Naive thymus-derived CD4-positive, alpha-beta T cell (primary cell): ENCODE measurements at places on chromosomes 4 and X. TPM values are rescaled to one million over a fixed set of nuclear protein-coding genes. Genes with fewer than 3 reads are reported as not detected.

- no peak overlapping the region for H3K4me3 ChIP-seq
- H3K27me3 ChIP-seq, result no peaks in the 10 kb centered on the region
- no peaks in the 10 kb centered on the region for H3K4me1 ChIP-seq
Measured at GRCh38 chrX:3307881-3308280, 38.6 kb downstream of the MXRA5 start.

Gene YY2
- 1.3 TPM for total RNA-seq

Gene USP17L18
- not detected for total RNA-seq

Gene SSX4
- total RNA-seq, result not detected

- no peaks in the 10 kb centered on the region for H3K27me3 ChIP-seq
- H3K36me3 ChIP-seq, result no peaks in the 10 kb centered on the region
- no peak overlapping the region for H3K4me3 ChIP-seq
- DNase-seq, result no peak
Measured at GRCh38 chr4:132530861-132531260, 618.2 kb upstream of the PCDH10 start.

Gene UGT2A1
- total RNA-seq, result not detected

GRCh38 chr4:159284113-159284512 is 181.2 kb downstream of the RAPGEF2 start:
- H3K27ac ChIP-seq, result no peak overlapping the region
- H3K4me1 ChIP-seq, result no peaks in the 10 kb centered on the region
- DNase-seq, result no peak
- no peak overlapping the region for H3K4me3 ChIP-seq
- no peaks in the 10 kb centered on the region for H3K27me3 ChIP-seq

- H3K27me3 ChIP-seq, result no peaks in the 10 kb centered on the region
- H3K4me3 ChIP-seq, result no peak overlapping the region
- DNase-seq, result no peak
- H3K27ac ChIP-seq, result no peak overlapping the region
- no peaks in the 10 kb centered on the region for H3K4me1 ChIP-seq
Measured at GRCh38 chr4:5877392-5877791, 15.5 kb downstream of the CRMP1 start.

DNA sequence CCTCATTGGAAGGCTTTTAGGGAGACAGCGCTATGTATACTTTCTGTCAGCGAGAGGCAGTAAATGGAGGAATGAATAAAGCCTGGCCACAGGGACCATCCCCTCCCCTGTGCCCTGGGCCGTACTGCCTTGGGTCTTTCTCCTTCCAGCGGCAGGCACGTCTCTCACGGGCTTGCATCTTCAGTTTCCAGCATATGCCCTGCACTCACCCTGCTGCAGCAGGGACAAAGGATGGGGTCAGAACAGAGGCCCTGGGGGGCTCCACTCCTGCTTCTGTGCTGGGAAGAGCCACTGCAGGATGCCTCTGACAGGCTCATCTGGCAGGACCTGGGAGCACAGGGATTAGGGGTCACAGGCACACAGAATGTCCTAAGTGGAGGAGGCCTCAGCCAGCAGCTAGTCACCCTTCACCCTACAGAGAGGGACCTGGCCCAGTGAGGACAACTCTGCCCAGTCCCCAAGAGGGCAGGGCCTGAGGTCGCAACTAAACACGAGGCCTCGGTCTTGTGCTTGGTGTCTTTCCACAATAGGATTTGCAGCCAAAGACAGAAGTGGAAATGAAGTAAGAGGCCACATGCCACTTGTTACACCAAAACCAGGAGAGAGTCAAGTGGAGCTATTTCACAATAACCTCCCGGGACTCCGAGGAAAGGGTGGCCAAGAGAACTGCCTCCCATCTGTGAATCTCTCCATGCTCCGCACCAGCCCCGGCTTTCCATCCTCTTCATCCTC is 150.8 kb downstream of the AFAP1 start:
- no peaks in the 10 kb centered on the region for H3K27me3 ChIP-seq
- H3K4me3 ChIP-seq, result no peak overlapping the region
- no peaks in the 10 kb centered on the region for H3K36me3 ChIP-seq
- DNase-seq, result no peak
- no peaks in the 10 kb centered on the region for H3K4me1 ChIP-seq

- no peak for DNase-seq
- no peaks in the 10 kb centered on the region for H3K36me3 ChIP-seq
- H3K4me1 ChIP-seq, result no peaks in the 10 kb centered on the region
Measured at GRCh38 chr4:93103042-93103441, 725.5 kb upstream of the ATOH1 start.

Gene TCP11X2
- total RNA-seq, result not detected in 2 replicates

DNA sequence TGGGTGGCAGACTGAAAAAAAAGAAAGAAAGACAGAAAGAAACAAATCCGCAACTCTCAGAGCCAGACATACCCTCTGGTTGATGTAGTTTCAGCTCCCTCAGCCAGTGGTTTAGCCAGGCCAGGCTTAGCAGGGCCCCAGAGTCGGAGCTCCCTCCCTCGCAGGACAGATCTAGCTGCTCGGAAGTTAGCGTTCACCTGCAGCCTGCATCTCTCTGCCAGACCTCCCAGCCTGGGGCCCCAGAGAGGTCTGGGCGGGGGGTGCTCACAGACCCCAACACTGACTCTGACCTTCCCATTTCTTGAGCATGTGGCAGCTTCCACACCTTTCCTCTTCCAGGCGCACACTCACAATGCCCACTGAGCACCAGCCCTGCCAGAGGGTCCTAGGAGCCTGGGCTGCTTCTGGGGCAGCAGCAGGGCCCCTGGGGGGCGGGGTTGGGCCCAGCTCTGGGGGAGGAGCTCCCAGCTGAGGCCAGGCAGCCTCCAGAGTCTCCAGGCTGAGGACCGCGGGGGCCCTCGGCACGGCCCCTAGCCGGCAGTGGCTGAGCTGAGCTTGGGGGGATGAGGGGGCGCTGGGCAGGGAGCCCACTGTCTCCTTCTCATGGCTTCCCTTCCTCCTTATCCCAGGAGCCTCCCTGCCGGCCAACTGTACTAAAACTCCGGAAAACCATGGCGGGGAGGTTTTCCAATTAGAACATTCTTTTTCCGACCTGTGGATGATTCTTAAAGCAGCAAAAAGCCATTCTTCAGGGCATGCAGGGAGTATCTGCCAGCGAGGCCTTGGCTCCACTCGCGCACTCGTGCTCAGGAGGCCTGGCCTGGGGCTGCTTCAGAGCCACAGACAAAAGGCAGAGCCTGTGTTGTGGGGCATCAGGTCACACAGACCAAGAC is 4.6 kb upstream of the ZNF185 start:
- no peaks in the 10 kb centered on the region for H3K4me1 ChIP-seq
- H3K36me3 ChIP-seq, result no peaks in the 10 kb centered on the region
- H3K4me3 ChIP-seq, result no peak overlapping the region
- H3K27me3 ChIP-seq, result no peaks in the 10 kb centered on the region
- no peak overlapping the region for H3K27ac ChIP-seq

GRCh38 chr4:13910556-13910955 is 283.0 kb upstream of the BOD1L1 start:
- no peaks in the 10 kb centered on the region for H3K27me3 ChIP-seq
- no peaks in the 10 kb centered on the region for H3K4me1 ChIP-seq
- DNase-seq, result no peak
- H3K4me3 ChIP-seq, result no peak overlapping the region
- no peak overlapping the region for H3K27ac ChIP-seq

- DNase-seq, result no peak
- H3K4me3 ChIP-seq, result no peak overlapping the region
- no peaks in the 10 kb centered on the region for H3K4me1 ChIP-seq
- no peaks in the 10 kb centered on the region for H3K27me3 ChIP-seq
- no peak overlapping the region for H3K27ac ChIP-seq
- no peaks in the 10 kb centered on the region for H3K36me3 ChIP-seq
Measured at GRCh38 chrX:99421796-99422195, 988.3 kb downstream of the PCDH19 start.

Gene UGT8
- total RNA-seq, result not detected in 2 replicates

Gene RAB40AL
- not detected for total RNA-seq

Gene FGF16
- not detected for total RNA-seq

GRCh38 chrX:93419642-93420041 is 253.7 kb downstream of the NAP1L3 start:
- H3K4me3 ChIP-seq, result no peak overlapping the region
- no peaks in the 10 kb centered on the region for H3K36me3 ChIP-seq
- no peaks in the 10 kb centered on the region for H3K27me3 ChIP-seq
- DNase-seq, result no peak
- no peak overlapping the region for H3K27ac ChIP-seq
- H3K4me1 ChIP-seq, result no peaks in the 10 kb centered on the region

- H3K4me3 ChIP-seq, result no peak overlapping the region
- no peaks in the 10 kb centered on the region for H3K4me1 ChIP-seq
- no peak for DNase-seq
- no peaks in the 10 kb centered on the region for H3K36me3 ChIP-seq
Measured at GRCh38 chr4:53852343-53852742, 212.1 kb downstream of the CHIC2 start.
